ENCODE measurements at places on chromosomes 6 and 20.

DNA sequence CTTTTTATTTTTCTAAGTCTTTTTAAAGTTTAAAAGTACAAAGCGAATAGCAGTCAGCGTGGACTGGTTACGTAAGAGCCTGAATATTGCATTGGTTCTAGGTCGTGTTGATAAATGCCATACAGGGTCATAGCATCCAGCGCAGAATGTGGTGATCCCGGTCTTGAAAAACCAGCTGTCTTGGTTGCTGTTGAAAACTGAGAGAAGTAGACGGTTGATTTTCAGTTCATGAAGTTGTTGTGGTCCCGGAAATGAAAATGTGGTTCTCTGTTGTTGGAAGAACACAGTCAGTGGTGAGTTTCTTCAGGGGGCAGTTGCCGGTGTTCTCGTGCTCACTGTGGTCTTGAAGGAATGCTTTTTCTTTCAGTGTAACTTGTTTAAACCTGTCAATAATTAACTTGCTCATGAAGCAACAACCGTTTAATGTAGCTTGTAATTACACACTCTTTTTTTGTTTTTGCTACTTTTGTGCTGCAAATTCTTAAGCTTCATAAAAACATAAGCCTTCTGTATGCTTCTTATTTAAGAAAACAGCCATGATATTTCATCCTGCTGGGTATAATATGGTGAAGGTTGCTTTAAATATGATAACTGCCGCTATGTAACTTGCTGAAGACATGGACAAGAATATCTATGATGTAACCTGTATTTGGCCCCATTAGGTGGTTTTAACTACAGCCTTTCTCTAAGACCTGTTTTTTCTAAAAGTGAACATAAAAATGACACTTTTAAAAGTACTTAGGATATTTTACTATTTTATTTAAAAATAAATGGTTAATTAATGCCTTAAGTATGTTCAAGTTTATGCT, 64.8 kb upstream of the KIF25 start:
- no peak for DNase-seq

GRCh38 chr6:27720607-27721580, 191.3 kb downstream of the OR2B2 start:
- no peak for DNase-seq

DNA sequence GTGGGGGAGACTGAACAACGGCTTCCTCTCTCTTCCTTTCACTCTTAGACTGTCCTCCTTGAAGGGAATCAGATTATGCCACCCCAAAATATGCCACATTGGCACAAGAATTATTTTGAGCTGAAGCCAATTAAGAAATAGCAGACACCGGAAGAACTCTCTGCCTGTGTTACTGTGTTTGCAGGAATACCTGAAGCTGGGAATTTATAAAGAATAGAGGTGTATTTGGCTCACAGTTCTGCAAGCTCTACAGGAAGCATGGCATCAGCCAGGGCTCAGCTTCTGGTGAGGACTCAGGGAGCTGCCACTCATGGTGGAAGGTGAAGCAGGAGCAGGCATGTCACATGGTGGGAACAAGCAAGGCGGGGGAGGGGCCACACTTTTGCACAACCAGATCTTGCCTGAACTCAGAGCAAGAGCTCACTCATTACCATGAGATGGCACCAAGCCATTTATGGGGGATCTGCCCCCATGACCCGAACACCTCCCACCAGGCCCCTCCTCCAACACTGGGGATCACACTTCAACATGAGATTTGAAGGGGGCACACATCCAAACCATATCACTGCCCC, 46.0 kb downstream of the PCNA start:
- DNase-seq, result no peak

- DNase-seq, result no peak
Measured at GRCh38 chr6:167668754-167669552, 157.8 kb upstream of the AFDN start.

DNA sequence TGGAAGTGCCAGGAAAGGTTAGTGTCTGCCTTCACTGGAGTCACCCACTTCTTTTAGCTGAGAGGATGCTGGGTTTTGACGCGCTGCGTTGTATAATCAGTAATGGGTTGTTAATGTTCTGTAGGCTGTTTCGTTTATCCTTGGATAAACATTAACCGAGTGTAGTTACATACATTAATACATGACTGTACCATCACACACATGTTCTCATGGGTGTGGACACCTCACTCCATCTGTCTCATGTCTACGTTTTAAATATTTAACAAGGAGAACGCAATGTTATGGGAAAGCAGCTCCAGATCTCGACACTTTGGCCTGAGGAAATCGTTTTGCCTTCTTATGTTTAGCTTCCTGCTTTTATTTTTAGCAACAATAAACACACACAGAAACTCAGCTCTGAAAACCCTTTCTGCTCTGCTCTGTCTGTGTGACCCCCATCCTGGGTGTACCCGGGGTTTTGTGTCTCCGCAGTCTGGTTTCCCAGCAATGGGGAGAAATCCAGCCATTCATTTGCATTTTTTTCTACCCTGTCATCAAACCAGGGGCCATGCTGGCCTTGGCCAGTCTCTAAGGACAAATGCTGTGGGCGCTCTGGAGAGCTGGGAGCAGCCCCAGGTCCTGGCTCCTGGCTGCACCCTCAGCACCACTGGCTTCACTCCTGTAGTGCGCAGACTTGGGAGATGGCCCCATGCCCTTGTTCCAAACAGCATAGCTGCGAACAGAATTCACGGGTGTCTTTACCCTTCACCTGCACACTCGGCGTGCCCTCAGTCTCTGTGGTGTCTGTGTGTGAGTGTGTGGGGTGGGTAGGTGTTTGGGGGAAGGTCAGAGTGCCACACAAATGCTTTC, 110.8 kb downstream of the ERMARD start:
- no peak for DNase-seq

- no peak for DNase-seq
Measured at GRCh38 chr6:56725254-56725653, 82.6 kb upstream of the DST start.
